Astrocyte of the spinal cord (primary cell): ENCODE measurements at places on chromosomes 12 and 14.

DNA sequence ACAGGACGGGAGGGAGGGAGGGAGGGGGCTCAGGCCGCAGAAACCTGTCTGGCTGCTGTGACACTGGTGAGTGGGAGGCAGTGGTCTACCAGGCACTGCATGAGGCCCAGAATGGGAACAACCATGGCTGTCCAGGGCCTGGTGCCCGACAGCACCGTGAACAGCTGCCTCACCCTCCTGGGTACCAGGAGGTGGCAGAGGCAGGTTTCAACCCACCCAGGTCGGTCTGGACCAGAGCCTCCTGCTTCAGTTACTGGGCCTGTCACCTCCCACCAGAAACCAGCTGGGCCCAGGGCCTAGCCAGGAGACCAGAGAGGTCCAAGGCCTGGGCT, 80.2 kb downstream of the ITPK1 start:
- DNase-seq = no peak

GRCh38 chr14:94710731-94711130, 59.2 kb downstream of the GSC start:
- no peak for DNase-seq

- no peak for DNase-seq
Observed at GRCh38 chr12:79067977-79068376, 203.4 kb downstream of the SYT1 start.

GRCh38 chr14:95229749-95230148, 72.4 kb upstream of the DICER1 start:
- DNase-seq = no peak
